H9 (cell line): ENCODE measurements at places on chromosomes 16 and 17.

GRCh38 chr17:67467500-67468455, 90.7 kb downstream of the PITPNC1 start:
- DNase-seq, result no peak

- DNase-seq, result no peak
Observed at GRCh38 chr16:88383401-88384221, 852 bp downstream of the ZNF469 start.

- DNase-seq, result no peak
Observed at GRCh38 chr17:35521150-35521549, 16.3 kb downstream of the SLFN12L start.

GRCh38 chr17:17928398-17929287, 43.6 kb downstream of the TOM1L2 start:
- no peak for DNase-seq

- no peak for DNase-seq
Observed at GRCh38 chr17:42493319-42493718, 34.6 kb downstream of the ATP6V0A1 start.

DNA sequence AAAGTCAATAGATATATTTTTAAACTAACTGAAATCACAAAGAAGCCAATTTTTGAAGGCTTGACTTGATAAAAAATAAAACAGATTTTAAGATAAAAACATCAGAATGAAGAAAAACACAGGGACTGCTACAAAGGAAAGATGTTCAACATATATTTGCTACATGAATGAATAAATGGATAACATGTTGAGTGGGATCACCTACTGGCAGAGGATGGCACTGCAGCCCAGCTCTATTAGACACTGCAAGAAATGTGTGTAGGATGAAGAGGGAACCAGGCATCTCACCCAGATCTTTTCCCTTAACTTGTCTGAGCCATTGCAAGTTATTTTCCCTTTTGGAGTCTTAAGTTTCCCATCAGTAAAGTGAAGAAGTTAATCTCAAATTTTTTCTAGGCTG, 4.2 kb downstream of the AIPL1 start:
- no peak for DNase-seq
